ENCODE measurements at places on chromosomes 3 and 15. TPM values are rescaled to one million over a fixed set of nuclear protein-coding genes. Genes with fewer than 3 reads are reported as not detected.
A peak's percentile ranks its signal among the peaks of the same experiment; 100 is the strongest.

- no peak for DNase-seq
Measured at GRCh38 chr3:152243721-152244516, 24.8 kb upstream of the MBNL1 start.

The GOLGA6A gene
- not detected for polyA plus RNA-seq

The CSPG4 gene
- 13.9 TPM for polyA plus RNA-seq

GRCh38 chr3:46076606-46077005 is 49.3 kb upstream of the XCR1 start:
- DNase-seq: no peak

DNA sequence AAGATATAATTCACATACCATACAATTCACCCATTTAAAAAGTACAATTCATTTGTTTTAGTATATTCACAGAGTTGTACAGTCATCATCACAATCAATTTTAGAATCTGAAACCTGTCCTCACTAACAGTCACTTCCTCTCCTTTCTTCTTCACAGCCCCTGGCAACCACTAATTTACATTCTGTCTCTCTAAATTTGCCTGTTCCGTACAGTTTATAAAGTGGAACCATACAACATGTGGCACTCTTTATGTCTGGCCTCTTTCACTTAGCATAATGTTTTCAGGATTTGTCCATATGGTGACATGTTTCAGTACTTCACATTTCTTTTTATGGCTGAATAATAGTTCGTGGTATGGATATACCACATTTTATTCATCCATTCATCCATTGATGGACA is 22.7 kb downstream of the ERICH6 start:
- DNase-seq: no peak

- DNase-seq: no peak
Measured at GRCh38 chr3:45546716-45547701, 47.5 kb upstream of the LIMD1 start.

The SLC6A11 gene
- not detected for polyA plus RNA-seq

The ZNF445 gene
- 5.4 TPM for polyA plus RNA-seq

- no peak for DNase-seq
Measured at GRCh38 chr15:76161153-76162035, 101.6 kb downstream of the TMEM266 start.

The SYNM gene
- polyA plus RNA-seq: 154 TPM

- no peak for DNase-seq
Measured at GRCh38 chr3:197709135-197709534, 27.6 kb downstream of the RUBCN start.

- DNase-seq: no peak
Measured at GRCh38 chr3:183193762-183194689, 31.5 kb upstream of the LAMP3 start.

The CYP1A1 gene
- polyA plus RNA-seq: 0.08 TPM

The FBN1 gene
- 28.7 TPM for polyA plus RNA-seq

GRCh38 chr3:178384321-178385230 is 151.7 kb upstream of the KCNMB2 start:
- no peak for DNase-seq

DNA sequence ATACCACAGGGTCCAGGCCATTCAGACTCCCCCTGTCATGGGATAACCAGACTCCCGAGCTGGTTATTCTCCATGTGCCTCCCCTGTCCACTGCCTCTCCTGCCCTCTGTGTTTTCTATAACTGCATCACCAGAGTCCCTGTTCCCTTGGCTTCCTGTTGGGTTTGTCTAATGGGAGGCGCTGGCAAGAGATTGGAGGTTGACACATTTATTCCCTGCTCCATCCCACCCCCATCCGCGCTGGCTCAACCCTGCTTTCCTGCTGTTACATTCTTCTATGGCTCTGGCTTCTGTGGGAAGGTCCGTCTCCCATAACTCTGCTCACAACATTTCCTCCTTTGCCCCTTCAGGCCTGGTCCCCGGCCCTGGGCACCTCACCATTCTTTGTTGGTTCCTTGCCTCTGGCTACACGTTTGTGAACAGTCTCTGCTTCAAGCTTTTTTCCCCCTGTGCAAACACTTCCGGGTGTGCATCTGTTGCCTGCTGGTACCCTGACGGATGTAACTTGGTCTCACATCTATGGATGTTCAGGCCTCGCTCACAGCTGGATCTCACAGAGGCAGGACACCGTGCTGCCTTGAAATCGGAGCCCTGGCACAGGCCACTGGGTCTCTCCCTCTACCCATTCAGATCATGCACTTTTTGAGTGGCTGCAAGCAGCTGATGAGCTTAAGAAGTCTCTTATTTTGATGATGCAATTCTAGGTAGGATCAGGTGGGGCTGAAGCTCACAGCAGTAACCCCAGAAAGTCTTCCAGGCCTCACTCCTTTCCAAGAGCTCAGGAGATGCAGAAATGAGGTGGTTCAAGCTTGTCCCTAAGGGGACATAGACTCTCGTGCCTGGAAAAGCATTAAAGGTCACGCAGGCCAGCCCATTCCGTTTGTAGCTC is 68.6 kb upstream of the ATP13A3 start:
- no peak for DNase-seq

The LAMB2 gene
- polyA plus RNA-seq: 836 TPM

DNA sequence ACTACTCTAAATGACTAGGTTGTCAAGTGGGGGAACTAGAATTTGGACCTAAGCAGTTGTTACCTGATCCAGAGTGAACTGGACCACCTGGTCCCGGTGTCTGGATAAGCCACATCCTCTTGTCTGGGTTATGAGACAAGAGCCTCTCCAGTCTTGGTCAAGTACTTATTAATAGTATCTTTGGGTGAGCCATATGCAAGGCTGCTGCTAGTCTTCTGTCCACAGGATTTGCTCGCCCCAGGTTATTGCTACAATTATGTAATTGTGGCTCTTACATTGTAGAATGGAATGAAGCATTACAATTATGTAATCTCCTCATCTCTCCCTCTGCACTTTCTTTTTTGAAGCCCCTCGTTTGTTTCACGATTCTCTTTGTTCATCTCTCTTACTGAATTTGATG is 24.0 kb upstream of the AGBL1 start:
- no peak for DNase-seq

The CD96 gene
- 0.08 TPM for polyA plus RNA-seq

- DNase-seq: no peak
Measured at GRCh38 chr3:66385066-66385465, 115.8 kb downstream of the LRIG1 start.

The GHSR gene
- not detected for polyA plus RNA-seq

DNA sequence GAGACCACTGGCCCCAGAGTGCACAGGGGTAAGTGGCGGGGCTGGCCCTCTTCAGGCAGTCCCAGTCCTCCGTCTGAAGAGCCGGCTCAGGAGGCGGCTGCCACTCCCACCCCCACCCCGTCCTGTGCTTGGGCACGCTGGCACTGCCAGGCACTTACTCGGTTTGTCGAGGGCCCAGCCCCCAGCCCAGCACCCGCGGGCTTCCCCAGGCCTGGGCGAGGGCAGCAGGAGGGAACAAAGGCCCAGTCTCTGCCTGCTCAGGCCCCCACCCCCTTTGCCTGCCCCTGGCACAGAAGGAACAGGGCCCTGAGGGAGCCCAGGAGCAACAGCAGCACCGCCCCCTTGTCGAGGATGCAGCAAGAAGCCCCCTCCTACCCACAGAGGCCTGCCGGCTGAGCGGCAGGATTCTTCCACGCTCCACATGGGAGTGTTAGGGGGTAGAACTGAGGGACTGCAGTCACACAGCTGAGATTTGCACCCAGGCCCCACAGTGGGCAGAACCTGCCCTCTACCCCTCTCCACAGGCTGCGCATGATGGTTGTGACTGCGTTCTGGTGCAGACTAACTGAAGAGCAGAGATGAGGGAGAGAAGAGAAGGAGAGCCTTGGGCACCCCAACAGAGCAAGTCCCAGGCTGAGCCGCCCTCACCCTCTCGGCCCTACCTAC is 8.9 kb downstream of the DUSP7 start:
- no peak for DNase-seq

The RBP2 gene
- 0.25 TPM for polyA plus RNA-seq

DNA sequence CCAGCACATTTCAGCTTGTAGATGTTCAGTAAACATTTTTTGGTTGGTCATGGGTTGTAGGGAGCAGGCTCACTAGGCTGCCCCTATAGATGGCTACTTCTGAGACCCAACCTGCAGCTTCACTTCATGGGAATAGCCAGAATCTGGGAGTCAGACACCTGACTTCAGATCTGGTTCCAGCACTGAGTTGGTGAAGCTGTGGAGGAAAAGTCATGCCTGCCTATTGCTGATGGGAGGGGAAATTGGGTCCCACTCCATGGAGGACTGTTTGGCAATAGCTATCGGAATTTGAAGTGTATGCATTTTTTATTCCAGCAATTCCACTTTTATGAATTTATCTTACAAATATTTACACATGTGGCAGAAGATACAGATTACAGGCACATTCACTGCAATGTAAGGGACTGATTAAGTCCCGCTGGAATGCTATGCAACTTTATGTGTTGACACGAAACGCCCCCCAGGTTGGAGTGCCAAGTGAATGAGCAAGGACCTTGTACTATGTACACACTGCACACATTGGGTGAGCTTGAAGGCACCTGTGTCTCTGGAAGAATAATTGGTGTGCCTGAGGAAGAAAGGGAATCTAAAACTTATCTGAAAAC is 7.8 kb upstream of the CCR1 start:
- no peak for DNase-seq

DNA sequence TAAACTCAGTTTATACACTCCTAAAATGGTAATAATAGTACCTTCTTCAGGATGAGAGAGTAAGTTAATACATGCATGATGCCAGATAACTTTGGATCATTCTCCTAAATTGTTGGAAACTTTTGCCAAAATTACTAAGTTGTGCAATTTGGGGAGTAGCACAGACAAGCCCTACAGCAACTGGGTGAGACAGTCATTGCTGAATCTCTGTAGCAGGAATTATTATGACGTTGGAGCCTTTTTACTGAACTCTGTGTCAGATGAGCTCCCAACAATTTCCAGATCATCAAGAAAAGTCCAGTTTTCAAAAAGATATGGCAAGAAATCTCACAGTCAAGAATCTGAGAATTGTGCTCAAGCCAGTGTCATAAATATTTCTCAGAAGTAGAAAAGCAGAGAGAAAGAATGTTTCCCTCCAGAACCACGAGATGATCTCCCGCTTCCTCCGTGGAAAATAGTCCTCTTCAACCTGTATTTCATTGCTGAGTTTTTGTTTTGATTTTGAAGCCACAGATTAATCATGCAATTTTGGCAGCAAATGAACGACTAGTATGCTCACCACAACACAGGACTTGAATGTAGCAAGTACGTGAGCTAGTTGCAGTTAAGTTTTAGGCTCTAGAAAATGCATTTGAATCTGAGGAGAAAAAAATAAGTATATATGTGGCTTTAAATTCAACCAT is 485.4 kb downstream of the CNTN6 start:
- DNase-seq: no peak

The PRR23A gene
- polyA plus RNA-seq: not detected

The EHHADH gene
- 5.9 TPM for polyA plus RNA-seq

GRCh38 chr15:65184305-65184867 is 756 bp downstream of the CLPX start:
- peak; percentile 77 for DNase-seq

GRCh38 chr15:89412905-89413411 is 78.3 kb upstream of the POLG start:
- DNase-seq: no peak

- DNase-seq: no peak
Measured at GRCh38 chr15:37138591-37139215, 38.4 kb upstream of the MEIS2 start.

The RASL12 gene
- 13.3 TPM for polyA plus RNA-seq

GRCh38 chr3:112503304-112503972 is 4.2 kb upstream of the BTLA start:
- DNase-seq: no peak

The GPR176 gene
- polyA plus RNA-seq: 2.6 TPM
